Esophagus squamous epithelium (tissue), 5 donors: ENCODE measurements at places on chromosomes 4 and X.

DNA sequence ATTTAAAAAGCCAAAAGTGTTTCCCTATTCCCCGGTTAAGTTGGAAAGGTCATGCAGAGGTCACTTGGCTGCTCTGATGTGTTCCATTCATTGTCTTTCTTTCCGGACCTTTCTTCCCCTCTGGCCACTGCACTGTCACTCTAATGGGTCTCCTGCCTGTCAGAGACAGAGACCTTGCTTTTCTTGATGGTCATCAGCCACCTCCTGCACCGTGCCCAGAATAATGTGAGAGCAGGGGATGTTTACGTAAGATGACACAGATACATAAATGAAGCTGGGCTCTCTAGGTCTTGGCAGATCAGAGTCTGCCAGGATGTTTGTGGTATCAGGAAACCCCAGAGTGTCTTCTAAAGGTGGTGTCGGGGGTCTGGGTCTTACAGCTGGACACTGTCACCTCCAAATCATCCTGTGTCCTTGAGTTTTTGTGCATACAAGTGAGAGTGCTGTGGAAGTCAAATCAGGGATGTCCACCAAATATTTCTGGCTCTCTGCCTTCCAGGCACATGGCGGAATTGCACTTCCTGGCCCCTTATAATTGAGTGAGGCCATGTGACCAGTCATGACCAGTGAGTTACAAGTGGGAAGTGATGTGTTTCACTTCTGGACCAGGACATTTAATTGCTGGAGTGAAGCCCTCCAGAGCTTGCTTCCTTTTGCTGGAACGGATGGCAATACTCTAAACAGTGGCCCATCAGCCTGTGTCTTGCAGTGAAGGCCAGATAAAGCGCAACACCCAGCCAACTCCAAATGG is 130.6 kb upstream of the ATP6AP2 start:
- DNase-seq: no peak
- H3K4me1 ChIP-seq: peaks cover 13% of the 10 kb centered on the region
- H3K27ac ChIP-seq: peak overlapping the region; percentile 49
- no peaks in the 10 kb centered on the region for H3K27me3 ChIP-seq

DNA sequence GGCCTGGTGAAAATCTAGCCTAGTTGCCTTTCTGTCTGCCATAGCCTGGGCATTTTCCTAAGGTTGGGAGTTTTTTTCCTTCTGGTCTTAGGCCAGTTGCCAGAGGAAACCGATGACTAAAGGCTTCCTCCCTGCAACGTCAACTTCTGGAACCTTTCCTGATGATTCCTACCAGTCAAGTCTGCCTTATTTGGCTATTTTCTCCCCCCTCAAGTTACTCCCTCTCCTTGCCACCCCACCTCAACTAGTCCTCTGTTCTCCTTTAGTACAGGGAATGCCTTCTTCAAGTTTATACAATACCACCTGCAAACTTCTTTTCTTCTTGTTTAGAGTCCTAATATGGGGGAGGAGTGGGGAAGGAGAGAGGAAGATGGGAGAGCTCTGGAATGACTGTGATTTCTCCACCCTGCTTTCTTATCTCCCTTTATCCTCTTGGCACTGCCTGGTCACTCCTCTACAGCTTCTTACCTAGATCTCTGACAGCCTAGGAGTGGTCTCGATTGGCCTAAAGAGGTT is 10.6 kb downstream of the MSN start:
- peak overlapping the region; percentile 68 for H3K27ac ChIP-seq
- peaks cover 10% of the 10 kb centered on the region for H3K4me1 ChIP-seq
- H3K36me3 ChIP-seq: no peaks in the 10 kb centered on the region

- H3K36me3 ChIP-seq: no peaks in the 10 kb centered on the region
- DNase-seq: no peak
- no peak overlapping the region for H3K27ac ChIP-seq
- no peak overlapping the region for H3K4me3 ChIP-seq
- no peaks in the 10 kb centered on the region for H3K4me1 ChIP-seq
- no peaks in the 10 kb centered on the region for H3K27me3 ChIP-seq
Measured at GRCh38 chr4:177638871-177639270, 196.6 kb upstream of the AGA start.

DNA sequence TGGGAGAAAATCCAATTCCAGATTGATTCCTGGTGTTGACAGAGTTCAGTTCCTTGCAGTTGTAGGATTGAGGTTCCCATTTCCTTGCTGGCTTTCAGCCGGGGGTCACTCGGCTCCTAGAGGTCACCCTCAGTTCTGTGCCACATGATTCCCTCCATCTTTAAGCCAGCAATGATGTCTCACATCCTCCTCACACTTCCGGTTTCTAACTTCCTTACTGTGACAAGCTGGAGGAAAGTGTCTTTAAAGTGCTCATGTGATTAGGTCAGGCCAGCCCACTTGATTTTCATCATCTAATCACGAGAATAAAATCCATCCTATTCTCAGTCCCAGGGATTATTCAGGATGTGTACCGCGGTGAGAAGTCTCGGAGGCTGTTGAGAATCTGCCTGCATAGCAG is 19.4 kb upstream of the SMIM31 start:
- no peaks in the 10 kb centered on the region for H3K36me3 ChIP-seq
- H3K27me3 ChIP-seq: no peaks in the 10 kb centered on the region
- no peak overlapping the region for H3K27ac ChIP-seq
- DNase-seq: no peak
- no peak overlapping the region for H3K4me3 ChIP-seq

- no peaks in the 10 kb centered on the region for H3K36me3 ChIP-seq
- DNase-seq: no peak
- H3K27me3 ChIP-seq: no peaks in the 10 kb centered on the region
- no peaks in the 10 kb centered on the region for H3K4me1 ChIP-seq
- H3K27ac ChIP-seq: no peak overlapping the region
- H3K4me3 ChIP-seq: no peak overlapping the region
Measured at GRCh38 chr4:18227880-18228279, 206.3 kb upstream of the LCORL start.

GRCh38 chr4:114688059-114688458 is 89.5 kb downstream of the UGT8 start:
- H3K4me3 ChIP-seq: no peak overlapping the region
- no peaks in the 10 kb centered on the region for H3K27me3 ChIP-seq
- H3K4me1 ChIP-seq: no peaks in the 10 kb centered on the region
- H3K27ac ChIP-seq: no peak overlapping the region
- DNase-seq: no peak
